Muscle of back (tissue), 13 donors: ENCODE measurements at places on chromosomes 2 and 18.
A peak's percentile ranks its signal among the peaks of the same experiment; 100 is the strongest.

DNA sequence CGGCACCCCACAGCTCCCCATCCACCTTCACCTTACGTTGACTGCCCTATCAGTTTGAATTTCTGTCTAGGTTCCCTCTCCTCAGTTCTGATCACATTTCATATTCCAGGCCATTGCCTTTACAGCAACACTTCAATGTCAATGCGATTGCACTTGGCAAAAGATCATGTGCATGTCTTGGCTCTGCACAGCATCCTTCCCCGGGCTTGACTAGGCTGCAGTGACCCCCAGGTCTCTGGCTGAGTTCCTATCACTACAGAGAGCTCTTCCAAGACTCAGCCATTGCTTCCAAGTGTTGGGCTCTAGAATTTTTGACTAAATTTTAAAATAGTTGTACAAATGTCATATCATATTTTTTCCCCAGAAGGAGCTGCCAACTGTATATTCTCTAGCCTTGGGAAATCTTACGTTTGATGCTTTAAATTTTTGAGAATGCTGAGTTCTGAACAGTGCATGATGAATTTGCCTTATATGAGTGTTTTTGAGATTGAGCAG is 103.8 kb upstream of the NEDD4L start:
- peak; percentile 36 for DNase-seq

- DNase-seq = no peak
Observed at GRCh38 chr2:209642146-209642820, 129.3 kb upstream of the UNC80 start.

GRCh38 chr2:133879703-133880102 is 311.4 kb upstream of the NCKAP5 start:
- no peak for DNase-seq

DNA sequence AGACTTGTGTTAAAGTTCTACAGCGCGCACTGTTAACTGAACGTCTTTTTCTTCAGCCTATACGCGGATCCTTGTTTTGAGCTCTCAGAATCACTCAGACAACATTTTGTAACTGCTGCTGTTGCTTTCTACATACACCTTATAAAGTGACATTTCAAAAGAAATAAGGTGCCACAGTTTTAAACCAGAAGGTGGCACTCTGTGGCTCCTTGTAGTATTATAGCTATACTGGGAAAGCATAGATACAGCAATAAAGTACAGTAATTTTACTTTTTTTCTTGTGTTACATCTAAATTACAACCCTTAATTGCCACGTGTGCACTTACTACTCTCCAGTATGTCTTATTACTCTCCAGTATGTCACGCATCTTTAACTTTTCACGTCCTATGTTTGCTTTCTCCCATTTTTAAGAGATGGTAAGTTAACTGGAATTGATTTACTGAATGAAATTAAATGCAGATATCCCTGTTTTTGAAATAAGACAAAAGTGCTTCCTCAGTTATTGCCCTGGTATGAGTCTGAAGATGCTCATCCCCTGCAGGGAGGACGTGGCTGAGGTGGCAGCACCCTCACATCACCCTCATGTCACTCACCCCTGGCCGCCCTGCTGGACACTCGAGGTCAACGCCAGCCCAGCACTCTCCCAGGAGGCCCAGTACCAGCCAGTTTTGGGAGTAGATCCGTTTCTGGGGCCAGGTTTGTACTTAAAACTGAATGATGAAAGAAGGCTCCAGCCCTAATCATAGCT is 37.8 kb downstream of the GORASP2 start:
- no peak for DNase-seq

GRCh38 chr2:205696927-205697441 is 14.7 kb downstream of the NRP2 start:
- DNase-seq = peak; percentile 85

GRCh38 chr2:3296182-3296972 is 81.2 kb downstream of the EIPR1 start:
- DNase-seq = no peak

GRCh38 chr2:215577356-215577755 is 141.5 kb upstream of the FN1 start:
- no peak for DNase-seq

DNA sequence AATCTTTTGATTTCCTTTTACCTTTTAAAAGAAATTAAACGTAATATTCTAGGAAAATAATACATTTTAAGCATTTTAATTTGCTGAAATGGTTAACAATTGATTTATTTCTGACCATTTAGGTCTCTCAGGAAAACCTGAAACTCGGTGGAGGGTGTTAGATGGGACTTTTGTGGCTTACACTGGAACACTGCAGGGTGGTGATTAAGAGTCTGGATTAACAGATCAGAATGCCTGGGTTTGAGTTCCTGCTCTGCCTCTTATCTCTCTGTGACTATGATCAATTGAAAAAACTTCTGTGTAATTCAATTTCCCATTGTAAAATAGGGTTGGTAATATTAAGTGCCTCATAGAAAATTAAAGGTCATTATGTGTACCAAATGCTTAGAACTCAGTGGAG is 168.7 kb downstream of the UBE2E3 start:
- no peak for DNase-seq

DNA sequence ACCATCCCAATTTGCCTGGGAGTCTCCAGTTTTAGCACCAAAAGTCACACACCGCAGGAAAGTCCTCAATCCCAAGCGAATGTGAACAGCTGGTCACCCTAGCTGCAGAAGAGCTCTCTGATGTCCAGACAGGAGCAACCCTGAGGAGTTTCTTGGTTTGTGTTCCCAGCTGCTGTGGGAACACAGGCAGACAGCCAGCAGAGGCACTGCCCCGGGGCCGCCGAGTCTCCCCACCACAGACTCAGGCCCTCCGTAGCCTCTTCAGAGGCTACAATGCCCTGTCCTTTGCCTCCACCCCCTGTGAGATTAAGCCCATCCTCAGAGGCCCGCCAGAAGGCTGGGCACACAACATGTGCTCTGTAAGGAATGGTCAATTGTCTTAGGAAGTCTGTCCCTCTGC is 111.5 kb downstream of the TTC32 start:
- DNase-seq = no peak

DNA sequence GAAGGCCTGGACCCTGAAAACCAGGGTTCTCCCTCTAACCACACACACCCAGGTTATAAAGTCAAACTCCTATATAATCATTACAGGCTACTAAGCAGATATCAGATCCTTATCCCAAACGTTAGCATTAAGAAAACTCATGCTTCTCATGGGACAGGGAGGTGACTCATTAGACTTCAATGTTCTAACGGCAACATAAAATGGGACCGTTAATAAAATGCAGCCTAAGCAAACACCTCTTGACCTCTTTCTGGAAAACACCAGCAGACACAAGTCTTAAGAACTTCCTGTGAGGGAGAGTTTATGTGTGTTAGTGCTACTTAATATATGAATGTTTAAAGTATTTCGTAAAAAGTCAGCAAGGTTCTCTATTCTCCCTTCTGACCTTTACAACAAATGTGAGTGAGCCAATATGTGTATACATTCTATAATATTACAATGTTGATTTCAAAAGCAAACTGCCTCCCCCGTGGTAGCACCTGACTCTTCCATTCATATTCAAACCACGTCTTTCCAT is 31.7 kb downstream of the LPIN2 start:
- DNase-seq = no peak

- no peak for DNase-seq
Observed at GRCh38 chr2:234768608-234769196, 183.1 kb upstream of the SH3BP4 start.

DNA sequence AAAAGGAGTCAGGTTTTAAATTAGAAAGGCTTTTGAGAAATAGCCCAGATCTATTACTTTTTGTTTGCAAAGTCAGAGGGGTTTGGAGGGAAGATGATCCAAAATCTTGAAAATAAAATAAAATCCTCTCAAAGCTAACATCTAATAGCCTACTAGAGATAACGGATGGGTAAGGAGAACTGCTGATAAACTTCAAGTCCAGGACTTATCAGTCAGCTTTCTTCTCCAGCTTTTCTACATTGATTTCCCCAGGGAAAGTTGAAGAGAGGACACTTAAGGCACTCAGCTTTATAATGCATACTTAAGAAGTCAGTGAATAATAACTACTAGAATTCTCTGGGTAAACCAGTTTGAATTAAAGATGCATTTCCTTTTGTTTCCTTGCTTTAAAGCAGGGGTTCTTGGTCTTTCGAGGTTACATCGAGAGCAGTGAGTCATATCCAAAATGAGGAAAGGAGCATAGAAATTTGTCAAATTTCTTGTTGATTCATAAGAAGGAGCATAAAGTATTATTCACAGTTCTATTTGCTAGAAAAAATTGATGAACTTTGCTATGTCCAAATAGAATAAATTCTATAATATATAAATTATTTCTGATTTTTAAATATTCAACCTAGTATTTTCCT is 43.2 kb upstream of the ITPRID2 start:
- DNase-seq = peak; percentile 18

- no peak for DNase-seq
Observed at GRCh38 chr2:214217599-214217998, 193.3 kb upstream of the VWC2L start.
